Myocyte (in vitro differentiated cells): ENCODE measurements at places on chromosomes 13 and 19. TPM values are rescaled to one million over a fixed set of nuclear protein-coding genes. Genes with fewer than 3 reads are reported as not detected.

DNA sequence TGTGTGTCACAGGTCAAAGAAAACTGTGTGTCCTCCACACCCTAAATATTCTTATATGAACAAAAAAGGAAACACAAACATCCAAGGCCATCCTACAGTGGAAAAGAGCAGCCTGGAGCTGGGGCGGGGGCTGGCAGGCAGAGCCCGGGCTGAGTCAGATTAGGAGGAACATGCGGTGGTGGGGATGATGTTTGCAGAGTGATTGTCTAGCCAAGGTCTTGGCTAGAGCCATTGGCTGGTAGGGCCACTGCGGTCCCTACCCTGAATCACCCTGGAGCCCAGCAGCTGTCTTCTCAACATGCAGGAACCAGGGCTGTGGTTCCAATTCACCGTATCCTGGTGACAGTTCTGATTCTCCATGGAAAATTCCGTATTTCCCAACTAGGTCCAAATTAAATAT lies 439.5 kb downstream of the FGF9 start:
- DNase-seq, result no peak

- DNase-seq, result no peak
Measured at GRCh38 chr13:74003374-74003773, 130.8 kb downstream of the KLF12 start.

DNA sequence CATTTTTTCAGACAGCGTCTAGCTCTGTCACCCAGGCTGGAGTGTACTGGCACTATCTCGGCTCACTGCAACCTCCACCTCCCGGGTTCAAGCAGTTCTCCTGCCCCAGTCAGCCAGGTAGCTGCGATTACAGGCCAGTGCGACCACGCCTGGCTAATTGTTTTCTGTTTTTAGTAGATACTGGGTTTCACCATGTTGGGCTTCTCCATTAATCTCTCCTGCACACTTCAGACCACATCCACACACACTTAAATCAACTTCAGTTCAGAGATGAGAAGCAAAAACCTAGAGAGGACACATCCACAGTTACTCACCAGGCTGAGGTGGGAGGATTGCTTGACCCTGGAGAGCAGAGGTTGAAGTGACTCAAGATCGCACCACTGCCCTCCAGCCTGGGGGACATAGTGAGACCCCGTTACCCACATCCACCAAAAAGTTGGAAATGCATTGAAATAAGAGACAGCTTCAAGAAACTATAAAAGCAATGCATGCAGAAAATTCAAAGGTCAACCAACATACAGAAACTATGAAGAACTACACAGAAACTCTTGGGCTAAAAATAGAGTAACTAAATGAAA lies 42.3 kb downstream of the ZNF611 start:
- no peak for DNase-seq

- DNase-seq, result peak; percentile 60
Measured at GRCh38 chr13:23074075-23074828, 106.5 kb upstream of the SGCG start.

DNA sequence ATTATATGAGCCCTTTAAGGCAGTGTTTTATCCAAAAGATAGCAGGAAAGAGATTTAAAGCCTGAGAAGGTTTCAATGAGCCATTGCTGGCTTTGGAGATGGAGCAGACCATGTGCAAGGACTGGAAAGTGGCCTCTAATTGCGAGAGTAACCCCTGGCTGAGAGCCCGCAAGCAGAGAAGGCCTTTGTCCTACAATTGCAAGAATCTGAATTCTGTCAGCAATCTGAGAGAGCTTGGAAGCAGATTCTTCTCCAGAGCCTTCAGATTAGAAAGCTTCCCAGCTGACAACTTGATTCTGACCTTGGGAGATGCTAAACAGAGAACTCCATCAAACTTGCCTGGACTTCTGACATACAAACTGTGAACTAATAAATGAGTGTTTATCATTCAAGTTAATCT lies 528.7 kb upstream of the KLF12 start:
- no peak for DNase-seq

DNA sequence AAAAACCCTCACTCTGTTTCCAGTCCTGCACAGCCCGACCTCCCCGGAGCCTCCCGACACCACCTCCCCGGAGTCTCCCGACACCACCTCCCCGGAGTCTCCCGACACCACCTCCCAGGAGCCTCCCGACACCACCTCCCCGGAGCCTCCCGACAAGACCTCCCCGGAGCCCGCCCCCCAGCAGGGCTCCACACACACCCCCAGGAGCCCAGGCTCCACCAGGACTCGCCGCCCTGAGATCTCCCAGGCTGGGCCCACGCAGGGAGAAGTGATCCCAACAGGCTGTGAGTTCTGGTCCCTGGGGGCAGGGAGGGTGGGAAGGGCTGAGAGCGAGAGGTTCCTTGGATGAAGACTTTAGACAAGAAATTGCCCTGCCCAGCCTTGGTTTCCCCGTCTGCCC lies 5.4 kb downstream of the MADCAM1 start:
- no peak for DNase-seq

DNA sequence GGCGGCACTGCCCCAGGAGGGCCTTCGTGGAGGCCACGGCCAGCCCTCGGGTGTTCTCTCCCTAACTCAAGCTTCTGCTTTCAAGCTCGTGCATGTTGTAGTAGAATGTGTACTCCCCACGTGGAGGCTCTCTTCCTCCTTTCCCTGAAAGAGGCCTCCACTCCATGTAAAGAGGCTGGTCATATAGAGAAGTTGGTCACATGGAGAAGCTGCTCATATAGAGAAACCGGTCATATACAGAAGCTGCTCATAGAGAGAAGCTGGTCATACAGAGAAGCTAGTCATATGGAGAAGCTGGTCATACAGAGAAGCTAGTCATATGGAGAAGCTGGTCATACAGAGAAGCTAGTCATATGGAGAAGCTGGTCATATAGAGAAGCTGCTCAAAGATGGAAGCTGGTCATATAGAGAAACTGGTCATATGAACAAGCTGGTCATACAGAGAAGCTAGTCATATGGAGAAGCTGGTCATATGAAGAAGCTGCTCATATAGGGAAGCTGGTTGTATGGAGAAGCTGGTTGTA lies 152.5 kb downstream of the COL4A1 start:
- no peak for DNase-seq

DNA sequence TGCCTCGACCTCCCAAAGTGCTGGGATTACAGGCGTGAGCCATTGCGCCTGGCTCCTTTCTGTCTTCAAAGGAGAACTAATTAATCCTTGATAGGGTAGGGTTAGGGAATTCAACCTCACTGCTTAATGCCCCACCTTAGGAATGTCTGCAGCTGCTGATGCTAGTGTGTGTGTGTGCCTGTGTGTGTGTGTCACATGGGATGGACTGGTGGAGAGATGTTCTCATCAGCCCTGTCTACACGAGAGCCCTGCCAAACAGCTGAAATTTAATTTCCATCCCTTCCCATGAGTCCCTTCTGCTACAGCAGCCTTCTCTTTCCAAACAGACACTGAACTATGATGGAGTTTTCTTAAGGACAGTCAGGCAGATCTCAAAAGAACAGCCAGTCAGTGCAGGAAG lies 46.5 kb upstream of the CLDN10 start:
- peak; percentile 73 for DNase-seq

DNA sequence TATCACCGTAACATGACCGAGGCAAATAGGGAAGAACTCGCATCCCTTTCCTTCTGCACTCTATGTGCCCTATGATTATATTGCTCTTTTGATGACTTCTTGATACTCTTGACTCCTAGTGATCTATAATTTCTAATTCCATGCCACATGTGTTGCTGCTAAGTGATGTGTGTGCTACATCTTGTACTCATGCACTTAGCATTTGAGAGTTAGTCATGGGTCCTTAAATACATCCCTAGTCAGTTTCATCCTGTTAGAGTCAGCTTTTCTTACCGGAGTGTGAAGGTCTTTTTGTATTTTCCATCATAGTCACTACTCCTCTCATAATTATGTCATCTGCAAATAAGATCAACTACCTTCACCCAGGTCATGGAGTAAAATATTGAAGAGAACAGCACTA lies 30.2 kb downstream of the RXFP2 start:
- peak; percentile 33 for DNase-seq

DNA sequence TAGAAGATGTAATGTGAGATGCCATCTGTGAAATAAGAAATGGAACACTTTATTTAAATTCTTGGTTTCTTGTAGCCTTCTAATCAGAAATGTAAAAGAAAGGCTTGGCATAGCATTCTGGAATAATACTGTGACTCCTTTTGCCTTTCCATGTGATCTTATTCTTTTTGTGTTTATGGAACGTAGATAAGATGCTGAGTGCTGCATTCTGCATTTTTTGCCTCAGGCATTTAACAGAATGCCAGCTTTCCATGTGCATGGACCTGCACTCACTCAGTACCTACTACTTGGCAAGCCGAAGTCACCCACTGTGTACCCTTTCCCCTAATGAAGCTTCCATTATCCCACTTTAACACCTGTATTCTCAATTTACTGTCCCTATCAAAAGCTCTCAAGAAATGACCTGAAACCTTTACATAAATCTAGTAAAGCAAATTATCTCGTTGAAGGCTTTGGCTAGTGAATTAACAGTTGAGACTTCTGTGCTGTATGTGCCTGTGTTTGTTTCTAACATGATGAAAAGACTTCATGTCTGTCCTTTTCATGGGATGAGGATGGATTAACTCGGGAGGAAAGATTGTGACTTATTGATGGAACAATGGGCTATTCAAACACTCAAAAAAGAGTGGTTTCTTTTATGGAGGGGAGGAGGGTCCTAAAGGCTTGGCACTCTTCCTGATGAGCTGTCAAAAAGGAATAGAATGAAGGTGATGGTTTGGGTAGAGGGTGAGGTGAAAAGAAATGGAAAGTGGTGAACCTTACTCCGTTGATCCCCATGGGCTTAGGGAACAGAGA lies 44.7 kb upstream of the FRY start:
- no peak for DNase-seq

- no peak for DNase-seq
Measured at GRCh38 chr13:24261566-24261965, 47.8 kb upstream of the C1QTNF9 start.

DNA sequence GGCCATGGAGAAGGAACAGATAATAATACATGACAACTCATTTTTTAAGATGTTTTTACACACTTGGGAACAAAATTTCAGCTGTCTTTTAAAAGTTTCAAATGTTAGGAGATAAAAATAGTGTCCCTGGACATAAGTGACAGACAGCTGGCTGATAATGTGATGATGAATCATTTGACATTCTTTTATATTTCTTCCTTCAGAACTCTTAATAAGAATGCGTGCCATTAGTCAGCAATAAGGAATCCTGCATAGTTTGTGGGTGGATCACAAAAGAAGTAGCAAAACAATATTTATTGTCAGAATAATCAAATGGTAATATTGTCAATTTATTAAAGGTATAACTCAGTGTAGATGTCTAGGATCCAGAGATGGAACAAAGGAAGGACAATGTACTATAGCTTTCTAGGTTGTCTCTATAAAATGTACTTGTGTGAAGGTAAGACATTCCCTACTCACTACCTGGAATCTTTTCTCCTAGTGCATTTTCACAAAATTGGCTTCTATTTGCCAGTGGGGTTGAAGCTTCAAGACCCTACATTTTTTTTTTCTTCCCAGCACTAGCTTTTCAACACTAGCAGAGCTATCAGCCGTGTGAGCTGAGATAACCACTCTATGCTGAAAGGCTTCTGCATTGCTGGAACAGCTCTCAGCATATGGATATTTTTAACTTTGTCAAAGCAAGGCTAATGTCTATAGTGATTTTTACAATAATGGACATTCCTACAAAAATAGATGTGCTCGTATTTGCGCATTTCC lies 175.6 kb upstream of the SLITRK6 start:
- DNase-seq, result peak; percentile 12

- peak; percentile 71 for DNase-seq
Measured at GRCh38 chr19:11324079-11324661, 15.3 kb downstream of the RAB3D start.

- DNase-seq, result no peak
Measured at GRCh38 chr13:78601874-78602560, 1.3 kb downstream of the POU4F1 start.

DNA sequence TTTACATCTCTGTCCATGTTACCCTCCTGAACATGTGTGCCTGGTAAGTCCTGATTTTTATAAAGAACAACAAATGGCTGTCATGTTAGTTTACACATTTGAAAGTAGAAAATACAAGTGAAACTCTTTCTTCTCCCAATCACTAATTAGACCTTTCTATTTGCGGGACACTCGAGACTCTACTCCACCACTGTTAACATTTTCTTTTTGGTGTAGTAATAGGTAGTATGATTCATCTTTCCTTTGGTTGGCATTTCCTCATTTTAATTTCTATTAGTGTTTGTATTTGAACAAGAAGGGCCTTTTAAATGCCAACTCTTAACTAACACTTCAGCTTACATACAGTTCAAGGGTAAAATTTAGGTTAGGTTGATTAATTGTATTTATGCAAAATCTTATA lies 371.1 kb downstream of the PCDH9 start:
- no peak for DNase-seq

DNA sequence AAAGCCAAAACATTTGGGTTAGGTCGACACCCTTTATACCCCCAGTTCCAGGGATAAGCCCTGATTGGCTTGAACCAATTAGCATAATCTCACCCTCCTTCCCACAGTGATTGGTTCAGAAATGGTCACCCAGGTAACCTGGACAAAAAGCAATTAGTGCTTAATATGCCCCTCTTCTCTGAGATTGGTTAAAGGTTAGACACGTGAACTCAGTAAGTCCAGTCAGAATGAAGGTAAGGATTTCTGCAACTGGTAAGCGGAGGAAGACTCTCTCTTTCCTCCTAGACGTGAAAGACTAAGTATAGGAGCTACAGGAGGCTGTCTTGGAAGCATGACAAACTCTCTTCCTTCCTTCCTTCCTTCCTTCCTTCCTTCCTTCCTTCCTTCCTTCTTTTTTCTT lies 1.3 kb upstream of the PNMA8C start:
- no peak for DNase-seq

DNA sequence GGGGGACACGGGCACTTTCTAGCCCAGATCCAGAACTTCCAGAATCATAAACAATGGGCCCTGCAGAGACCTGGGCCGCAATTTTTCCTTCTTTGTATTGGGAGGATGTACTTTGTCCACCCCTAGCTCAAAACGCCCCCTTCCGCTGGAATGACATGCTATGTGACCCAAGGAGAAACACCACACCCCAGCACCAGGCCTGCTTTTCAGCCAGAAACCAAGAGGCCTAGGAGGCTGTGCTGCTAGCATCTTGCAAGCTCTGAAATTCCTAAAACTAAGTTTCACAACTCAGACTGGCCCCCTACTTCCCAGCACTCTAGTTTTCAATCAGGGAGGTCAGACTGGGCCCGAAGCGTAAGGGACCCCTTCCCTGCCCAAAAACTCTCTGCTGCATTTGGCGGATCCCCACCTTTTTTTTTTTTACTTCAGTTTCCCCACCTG lies 538 bp downstream of the LSM4 start:
- peak; percentile 67 for DNase-seq

DNA sequence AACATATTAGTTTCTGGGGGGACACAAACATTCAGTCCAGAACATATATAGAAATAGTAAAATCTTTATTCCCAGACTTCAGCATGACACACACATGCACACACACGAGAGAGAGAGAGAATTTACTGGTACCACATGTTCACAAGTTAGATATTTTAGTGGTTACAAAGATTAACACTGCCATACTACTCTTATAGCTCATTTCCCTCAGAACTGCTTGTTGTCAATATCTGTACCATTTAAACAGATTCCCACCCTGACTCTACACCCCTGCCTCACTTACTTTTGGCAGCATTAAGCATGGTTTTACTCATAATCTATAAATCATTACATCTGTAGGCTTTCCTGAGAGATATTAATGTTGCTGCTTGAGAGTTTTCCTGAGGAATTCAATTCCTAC lies 524.7 kb upstream of the HTR2A start:
- no peak for DNase-seq

The OR7A5 gene
- 0.21 and 0.67 TPM in 2 replicates for total RNA-seq

The ZNF433 gene
- 10.5 and 11.1 TPM in 2 replicates for total RNA-seq

The TRAPPC6A gene
- total RNA-seq, result 26.9 and 29.4 TPM in 2 replicates

The DCT gene
- total RNA-seq, result 0.13 TPM in 1 of 2 replicates, not detected in the other

The NOTCH3 gene
- total RNA-seq, result 76.1 and 159 TPM in 2 replicates

The KRTDAP gene
- not detected in 2 replicates for total RNA-seq

The BRME1 gene
- 0.43 and 1.0 TPM in 2 replicates for total RNA-seq
